ENCODE measurements at places on chromosomes 11 and 22. TPM values are rescaled to one million over a fixed set of nuclear protein-coding genes. Genes with fewer than 3 reads are reported as not detected.

The LINC01488 gene
- not detected for total RNA-seq

GRCh38 chr11:108093128-108093904 lies 28.1 kb upstream of the ACAT1 start:
- no peak for DNase-seq

DNA sequence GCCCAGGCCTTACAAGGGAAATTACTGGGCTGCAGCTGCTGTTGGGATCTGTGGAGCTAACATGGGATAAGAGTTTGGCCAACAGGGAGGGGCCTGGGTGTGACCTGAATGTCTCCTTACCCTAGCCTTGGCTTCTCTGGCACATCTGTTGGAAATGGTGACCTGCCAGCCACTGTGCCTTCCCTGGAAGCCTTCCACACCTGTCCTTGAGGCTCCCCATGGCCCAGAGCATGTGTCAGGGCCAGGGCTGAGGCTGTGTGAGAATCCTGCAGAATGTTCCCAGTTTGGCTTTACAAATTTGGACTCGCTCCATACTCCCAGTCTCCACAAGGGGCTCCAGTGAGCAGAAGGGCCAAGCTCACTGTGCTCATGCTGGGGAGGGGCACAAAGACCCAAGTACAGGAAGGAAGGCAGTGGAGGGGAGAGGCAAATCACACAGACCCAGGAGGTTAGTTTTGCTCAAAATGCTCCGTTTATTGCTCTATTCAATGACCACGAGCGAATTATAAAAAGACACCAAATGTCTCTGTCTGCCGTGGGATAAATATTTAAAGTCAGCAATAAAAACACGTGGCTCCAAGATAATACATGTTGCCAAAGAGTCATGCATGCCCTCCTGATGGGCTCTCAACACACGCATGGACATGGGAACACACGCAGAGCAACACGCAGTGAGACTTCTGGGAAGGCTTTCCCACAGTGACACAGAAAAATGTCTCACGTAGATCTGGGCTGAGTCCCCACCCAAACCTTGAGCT lies 1.7 kb upstream of the IGSF22 start:
- peak; percentile 34 for DNase-seq

DNA sequence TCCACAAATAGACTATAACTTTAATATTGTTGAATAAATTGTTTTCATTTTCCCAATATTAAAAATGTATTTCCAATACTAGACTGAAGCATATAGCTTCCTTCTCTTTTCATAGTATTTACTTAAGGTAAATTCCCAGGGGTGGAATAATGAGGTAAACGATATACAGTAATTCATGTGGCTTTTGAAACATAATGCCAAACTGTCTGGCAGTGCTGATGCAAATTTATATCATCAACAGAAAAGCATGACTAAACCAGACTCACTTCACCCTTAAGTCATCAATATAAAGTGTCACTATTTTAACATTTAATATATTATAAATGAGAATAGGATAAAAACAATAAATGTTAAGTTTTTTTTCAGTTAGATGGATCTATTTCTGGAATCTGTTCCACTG lies 13.6 kb downstream of the C2CD3 start:
- no peak for DNase-seq

GRCh38 chr11:129323896-129324502 lies 51.6 kb upstream of the BARX2 start:
- DNase-seq: no peak

GRCh38 chr11:59429924-59430516 lies 3.8 kb upstream of the OR5A2 start:
- DNase-seq: peak; percentile 33

DNA sequence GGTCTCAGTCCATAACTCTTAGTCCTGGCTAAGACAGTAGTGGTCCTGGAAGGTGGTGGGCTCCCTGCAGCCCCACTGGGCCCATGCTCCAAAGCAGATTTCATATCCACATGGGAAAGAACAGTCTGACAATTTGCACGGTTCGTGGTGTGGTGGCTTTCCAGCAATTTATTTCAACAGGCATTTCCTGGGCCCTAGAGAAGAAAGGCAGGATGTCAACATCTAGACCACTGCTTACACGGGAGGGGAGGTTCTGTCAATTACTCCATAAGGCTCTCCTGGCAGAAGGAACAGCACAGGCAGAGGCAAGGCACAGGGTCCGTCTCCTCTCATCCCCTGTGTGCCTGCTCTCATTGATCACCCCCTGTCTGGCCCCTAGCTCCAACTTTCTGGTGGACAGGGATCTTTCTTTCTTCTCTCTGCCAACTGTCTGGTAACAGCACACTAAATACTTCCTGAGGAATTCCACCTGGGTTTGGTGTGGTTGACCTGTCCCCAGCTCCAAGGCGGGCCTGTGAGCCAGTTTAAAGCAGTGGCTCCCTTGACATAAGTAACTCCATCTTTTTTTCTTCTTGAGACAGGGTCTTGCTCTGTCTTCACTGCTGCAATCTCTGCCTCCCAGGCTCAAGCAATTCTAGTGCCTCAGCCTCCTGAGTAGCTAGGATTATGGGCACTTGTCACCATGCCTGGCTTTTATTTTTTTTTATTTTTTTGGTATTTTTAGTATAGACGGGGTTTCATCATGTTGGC lies 5.1 kb upstream of the A4GALT start:
- no peak for DNase-seq

DNA sequence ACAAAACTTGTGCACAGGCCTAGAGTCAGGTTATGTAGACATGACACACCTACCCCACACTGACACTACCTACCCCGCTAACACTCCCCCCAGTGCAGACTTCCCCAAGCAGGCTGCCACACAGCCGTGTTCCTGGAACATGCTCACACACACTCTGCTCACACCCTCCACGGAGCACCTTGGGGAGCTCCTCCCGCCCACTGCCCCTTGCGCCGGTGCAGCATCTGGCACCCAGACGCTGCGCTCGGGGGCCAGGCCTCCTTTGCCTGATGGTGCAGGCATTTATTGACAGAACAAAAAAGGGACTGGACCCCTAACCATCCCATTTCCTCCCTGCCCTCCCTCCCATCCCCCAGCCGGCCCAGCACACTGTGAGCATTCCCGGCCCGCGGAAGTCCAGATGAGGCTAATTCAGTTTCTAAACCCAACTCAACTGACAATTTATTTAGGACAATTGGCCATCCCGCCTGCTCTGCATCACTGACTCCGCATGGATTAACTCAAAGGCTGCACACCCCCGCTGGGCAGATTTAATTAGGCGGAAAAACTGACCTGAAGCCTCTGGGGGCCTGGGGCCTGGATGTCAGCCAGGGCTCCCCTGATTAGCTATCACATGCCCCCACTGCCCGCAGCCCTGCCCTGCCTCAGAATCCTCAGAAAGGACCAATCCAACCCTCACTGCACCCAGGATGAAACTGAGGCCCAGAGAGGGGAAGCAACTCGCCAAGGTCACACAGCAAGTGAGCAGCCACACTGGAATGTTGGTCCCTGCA lies 30.1 kb downstream of the KCNC1 start:
- no peak for DNase-seq

DNA sequence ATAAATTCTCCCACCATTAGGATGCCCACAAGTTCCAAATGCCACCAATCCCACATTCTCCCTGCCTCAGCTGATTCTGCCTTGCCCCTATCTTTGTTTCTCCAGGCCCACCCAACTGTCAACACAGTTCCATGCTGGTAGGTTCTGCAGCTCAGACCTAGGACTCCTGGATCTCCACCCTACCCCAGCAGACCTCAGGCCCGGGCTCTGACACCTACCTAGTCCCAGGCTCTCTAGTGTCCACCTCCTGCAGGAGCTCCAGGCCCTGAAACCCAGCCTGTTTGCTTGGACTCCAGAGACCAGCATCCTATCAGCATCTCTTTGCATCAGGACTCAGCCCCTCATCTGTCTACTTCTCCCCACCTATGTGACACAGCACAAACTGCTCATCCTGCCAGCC lies 86.5 kb downstream of the PDE2A start:
- no peak for DNase-seq

DNA sequence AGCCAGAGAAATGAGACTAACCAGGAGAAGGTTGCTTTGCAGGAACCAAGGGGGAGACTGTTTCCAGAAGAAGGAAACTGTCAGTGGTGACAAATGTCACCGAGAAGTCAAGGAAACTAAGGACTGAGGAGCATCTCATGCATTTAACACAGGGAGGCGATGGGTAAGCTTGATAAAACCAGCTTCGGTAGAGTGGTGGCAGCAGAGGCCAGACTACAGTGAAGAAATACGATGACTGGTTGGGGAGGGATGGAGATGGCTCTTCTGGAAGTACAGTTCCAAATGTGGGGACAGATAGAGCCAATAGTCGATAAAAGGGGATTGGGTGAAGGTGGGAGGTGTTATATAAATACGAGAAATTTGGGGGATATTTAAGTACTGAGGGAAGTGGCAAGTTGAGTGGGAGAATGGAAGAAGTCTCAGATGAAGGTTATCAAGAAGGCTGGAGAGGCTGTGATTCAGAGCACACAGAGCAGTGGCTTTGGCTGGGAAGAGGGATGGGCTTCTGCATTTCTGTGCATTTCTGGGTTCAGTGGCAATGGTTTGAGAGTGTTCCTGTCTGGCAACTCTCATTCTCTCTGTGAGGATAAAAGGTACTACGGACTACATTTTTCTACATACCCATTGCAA lies 29.2 kb downstream of the SC5D start:
- DNase-seq: peak; percentile 70

DNA sequence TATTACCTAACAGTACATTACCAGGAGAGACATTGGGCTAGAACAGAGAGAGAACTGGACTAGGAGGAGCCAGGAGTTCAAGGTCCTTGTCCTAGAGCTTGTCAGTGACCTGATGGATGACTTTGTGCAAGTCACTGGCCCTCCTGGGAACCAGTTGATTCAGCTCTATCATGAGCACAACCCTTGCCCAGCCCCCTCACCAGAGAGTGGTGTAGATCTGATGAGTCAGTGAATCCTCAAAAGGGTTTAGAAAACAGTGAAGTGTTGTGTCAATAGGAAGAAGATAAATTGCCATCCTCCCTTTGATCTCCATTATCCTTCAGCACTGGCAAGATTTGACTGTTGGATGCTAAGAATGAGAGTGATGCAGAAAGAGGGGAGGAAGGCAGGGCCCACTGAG lies 24.3 kb downstream of the NEU3 start:
- DNase-seq: no peak

GRCh38 chr11:118046051-118046963 lies 30.6 kb upstream of the TMPRSS4 start:
- no peak for DNase-seq

- DNase-seq: no peak
Observed at GRCh38 chr11:130308059-130308458, 6.7 kb downstream of the ZBTB44 start.
